Fibroblast of gingiva (primary cell): ENCODE measurements at places on chromosomes 5 and 9.

GRCh38 chr5:83528439-83528769 is 56.9 kb downstream of the VCAN start:
- DNase-seq: no peak

DNA sequence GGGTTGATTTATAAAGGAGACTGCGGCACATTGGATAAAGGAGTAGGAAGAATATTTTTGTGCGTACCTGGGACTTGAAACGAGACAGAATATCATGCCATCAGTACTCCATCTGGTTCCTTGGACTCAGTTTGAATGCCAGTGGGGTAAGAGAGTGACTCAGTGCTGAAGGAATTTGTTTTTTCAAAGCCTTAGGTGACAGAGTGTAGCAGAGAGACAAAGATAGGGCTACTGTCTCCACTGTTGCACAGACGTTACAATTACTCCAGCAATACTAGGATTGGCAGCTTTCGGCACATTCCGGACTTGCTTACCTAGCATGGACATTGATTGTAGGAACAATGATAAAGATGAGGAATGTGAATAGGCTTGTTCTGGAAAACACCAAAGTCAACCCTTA is 250.7 kb downstream of the KCTD16 start:
- DNase-seq: no peak

- DNase-seq: peak; percentile 34
Observed at GRCh38 chr5:34411470-34412346, 244.4 kb upstream of the RAI14 start.

GRCh38 chr5:28558196-28558595 is 1519.8 kb upstream of the CDH9 start:
- no peak for DNase-seq

DNA sequence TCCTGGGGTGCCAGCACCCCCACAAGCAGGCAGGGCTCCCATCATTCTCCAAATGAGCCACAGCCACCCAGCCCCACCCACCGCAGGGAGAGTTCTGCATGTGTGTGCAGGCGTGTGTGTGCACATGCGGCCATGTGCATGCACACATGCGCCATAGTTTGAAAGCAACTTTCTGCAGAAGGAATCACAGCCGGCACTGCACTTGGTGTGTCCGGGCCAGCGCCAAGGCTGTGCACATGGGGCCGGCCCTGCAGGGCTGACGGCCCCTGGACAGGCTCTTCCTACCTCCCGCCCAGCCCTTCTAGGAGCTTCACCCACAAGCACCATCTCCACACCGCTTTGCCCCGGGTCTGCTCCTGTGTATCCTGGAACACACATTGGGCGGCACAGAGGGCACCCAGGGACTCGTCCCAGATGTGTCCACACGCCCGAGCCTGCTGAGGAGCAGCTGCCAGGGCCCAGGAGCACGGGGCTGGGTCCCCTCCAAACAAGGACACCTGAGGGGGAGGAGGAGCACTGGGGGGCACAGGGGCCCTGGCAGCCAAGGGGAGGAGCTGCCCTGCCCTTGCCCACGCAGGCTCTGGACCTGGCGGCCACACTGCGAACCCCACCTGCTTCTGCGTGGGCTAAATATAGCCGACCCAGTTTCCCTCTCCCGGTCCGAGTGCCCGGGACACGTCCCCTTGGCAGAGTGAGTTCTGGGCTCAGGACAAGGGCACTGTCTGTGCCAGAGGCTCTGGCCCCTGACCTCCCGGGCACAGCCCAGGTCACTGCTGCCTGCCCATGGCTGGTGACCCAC is 19.1 kb downstream of the TPPP start:
- DNase-seq: no peak

DNA sequence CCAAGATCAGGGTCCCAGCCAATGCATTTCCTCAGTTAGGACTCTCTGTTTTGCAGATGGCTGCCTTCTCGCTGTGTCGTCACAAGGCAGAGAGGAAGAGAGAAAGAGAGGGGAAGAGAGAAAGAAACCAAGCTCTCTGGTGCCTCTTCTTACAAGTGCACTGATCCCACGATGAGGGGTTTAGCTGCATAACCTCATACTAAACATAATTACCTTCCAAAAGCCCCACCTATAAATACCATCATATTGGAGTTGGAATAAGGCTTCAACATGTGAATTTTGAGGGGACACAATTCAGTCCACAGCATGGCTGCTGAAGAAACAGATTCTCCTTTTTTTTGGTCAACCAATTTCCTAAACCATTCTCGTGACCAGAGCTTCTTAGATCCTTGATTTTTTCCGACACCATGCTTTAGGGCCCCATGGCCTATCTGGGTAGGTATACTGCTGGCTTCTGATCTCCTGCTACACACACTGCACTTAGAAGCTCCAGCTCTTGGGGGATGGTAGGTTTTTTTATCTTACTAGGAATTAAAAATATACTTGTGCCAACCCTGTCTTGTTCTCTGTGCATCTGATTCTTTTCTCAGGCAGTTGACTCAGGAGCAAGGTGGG is 5.1 kb downstream of the CAMK4 start:
- no peak for DNase-seq

- DNase-seq: no peak
Observed at GRCh38 chr5:56845277-56845676, 29.9 kb downstream of the MAP3K1 start.

- DNase-seq: peak; percentile 72
Observed at GRCh38 chr9:19156805-19157204, 29.5 kb upstream of the PLIN2 start.

GRCh38 chr5:87392801-87393200 is 19.9 kb downstream of the CCNH start:
- DNase-seq: no peak

DNA sequence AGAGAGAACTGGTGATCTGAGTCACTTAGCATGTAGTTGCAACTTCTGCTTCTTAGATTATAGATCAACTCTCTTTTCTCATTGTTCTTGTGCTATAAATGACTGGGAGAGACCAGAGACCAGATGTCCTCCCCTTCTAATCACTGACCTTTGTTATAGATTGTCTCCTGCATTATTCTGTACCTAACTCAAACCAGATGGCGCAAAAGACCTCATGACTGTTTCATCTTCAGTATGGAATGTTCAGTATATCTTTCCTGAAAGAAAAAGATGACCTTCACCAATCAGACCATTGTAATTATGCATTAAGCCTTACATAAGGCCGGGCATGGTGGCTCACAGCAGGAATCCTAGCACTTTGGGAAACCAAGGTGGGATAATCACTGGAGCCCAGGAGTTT is 30.5 kb upstream of the ADAM19 start:
- DNase-seq: no peak

DNA sequence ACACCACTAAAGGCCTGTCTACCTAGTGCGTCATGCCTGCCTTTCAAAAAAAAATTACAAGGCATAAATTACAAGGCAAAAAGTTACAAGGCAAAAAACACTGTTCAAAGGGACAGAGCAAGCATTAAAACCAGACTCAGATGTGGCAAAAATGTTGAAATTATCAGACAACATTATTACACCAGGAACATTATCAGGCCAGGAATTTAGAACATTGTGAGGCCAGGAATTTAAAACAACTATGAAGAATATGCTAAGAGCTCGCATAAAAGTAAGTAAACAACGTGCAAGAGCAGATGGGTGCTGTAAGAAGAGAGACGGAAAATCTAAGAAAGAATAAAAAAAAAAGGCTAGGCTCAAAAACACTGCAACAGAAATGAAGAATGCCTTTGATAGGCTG is 18.2 kb upstream of the MLANA start:
- DNase-seq: peak; percentile 14

- no peak for DNase-seq
Observed at GRCh38 chr5:141095263-141095641, 837 bp downstream of the PCDHB2 start.

- DNase-seq: no peak
Observed at GRCh38 chr5:110070836-110071235, 381.1 kb downstream of the MAN2A1 start.

- DNase-seq: no peak
Observed at GRCh38 chr9:116476002-116476401, 211.1 kb upstream of the TRIM32 start.

DNA sequence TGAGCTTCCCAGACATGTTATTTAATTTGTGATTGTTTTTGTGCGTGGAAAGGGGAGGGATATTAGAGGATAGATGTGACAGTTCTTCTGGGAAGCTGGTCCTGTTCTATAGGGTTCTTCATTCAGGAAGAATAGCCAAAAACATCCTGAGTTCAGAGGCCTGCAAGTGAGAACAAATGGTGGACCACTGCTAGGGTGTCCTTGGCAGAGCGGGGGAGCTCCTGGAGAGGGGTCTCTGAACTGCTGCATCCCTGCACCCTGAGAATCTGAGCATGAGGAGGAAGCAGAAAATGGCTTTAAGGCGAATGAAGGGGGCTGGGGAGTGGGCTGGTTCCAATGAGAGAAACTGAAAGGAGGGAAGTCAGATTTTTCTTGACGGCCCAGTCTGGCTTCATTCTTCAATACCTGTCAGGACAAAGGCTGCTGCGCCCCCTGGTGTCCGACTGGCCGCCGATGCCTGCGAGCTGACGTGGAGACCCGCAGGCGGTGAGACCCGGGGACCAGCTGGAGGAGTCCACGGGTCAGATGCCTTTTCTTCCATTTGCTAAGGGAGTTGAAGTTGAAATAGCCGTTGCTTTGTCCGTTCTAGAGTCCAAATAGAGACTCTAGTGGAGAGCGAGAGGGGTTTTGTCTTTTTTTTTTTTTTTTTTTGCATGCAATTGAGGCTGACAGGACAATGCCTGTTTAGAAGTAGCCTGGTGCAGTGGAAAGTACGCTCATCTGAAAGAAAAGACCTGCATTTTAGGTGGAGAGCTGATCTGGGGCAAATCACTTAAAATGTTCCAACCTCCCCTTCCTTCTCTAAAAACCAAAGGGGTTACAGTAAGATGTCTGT is 39.5 kb upstream of the NFIB start:
- peak; percentile 70 for DNase-seq

DNA sequence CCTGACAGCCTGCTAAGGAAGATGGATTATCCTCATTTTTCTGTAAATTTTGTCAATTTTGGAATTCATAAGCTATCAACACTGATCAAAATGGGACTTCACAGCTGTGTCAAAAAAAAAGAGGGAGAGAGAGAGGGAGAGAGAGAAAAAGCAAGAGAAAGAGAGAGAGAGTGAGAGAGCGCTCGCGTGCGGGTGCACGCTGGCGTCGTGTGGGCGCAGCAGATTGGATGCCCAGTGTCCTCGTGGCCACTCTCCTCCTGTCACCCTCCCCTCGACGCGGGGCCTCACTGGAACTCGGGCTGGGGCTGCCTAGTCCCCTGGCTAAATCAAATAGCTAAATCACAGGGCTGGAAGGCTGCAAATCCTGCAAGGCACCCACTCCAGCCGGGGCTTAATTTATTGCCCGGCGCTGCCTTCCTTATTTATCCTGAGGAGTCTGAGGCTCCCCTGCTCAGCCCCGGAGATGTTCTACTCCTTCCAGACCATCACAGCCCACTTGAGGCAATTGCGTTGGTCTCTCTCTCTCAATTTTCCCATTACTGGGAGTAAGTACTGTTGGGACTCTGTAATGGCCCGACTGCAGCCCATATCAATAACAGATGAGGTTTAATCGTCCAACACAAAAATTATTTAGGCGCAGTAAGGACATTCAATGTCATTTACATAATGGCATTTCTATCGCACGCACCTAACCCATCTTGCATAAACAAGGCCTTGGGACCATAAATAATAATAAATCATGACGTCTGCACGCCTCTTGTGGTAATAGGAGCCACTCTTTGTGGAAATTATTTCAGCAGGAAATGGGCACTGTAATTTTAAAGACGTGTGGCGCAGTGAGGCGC is 94.2 kb downstream of the PAX5 start:
- DNase-seq: no peak
